Activated CD4-positive, alpha-beta T cell treated with anti-CD3 and anti-CD28 coated beads, Interleukin-2, amount 50 U/mL, for 4 hours (primary cell): ENCODE measurements at places on chromosomes 16 and 17.

DNA sequence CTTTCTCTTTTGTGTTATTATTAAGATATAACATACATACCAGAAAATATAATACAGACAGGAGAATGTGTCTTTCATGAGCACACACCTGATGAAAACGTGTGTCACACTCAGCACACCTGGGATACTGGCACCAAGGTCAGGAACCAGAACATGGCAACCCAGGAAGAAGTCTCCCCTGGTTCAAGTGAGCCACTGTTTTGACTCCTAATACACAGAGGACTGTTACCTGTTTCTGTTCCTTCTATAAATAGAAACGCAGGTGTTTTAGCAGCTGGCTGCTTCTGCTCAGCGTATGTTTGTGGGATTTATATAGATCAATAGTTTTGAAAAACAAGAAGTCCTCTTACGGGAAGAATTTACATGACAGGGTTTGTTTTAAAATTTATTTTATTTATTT, 3.5 kb downstream of the SEC14L1 start:
- no peak for DNase-seq

DNA sequence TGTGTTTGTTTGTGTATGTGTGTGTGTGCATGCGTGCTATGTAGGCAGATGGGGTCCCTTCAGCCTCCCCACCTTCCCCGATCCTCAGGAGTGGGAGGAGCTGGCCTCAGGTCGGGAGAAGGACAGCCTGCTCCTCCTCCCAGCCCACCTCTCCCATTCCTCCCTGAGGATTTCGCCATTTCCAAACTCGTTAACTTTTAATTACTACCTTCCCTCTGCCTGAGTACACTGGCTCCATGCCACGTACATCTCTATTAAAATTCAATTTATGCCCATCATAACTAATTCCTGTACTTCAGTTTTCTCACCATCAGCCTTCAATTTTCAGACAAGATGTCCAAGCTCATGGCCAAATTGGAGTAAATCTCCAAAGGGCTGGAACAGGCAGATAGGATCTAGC, 148.6 kb downstream of the SDK2 start:
- no peak for DNase-seq

DNA sequence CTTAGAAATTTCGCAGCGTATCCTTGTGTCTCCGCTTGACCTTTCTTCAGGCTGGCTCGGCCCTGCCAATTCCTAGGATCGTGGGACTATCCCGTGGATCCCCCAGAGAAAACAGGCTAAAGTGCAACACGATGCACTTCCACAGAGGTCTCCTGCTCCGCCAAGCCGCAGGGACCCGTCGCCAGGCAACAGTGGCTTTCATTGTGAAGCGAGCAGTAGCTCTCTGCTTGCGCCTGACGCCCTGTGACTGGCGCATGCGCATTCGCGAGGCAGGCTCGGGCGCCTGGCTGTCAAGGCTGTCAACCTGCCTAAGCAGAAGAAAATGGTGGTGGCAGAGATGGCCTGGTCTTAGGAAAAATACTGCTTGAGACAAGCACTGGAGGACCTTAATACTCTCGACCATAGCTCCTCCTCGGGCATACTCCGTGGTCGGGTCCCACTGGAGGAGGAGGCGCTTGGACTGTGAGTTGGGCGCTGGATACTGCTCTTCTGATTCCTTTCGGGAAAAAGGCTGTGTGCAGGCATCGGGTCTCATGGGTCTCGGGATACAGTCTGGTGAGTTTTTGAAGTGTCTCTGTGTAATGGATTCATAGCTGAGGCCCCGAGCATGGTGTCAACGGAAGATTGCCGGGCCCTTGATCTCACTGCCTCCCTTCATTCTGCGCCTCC, 2336.1 kb downstream of the TP53TG3F start:
- DNase-seq = no peak

DNA sequence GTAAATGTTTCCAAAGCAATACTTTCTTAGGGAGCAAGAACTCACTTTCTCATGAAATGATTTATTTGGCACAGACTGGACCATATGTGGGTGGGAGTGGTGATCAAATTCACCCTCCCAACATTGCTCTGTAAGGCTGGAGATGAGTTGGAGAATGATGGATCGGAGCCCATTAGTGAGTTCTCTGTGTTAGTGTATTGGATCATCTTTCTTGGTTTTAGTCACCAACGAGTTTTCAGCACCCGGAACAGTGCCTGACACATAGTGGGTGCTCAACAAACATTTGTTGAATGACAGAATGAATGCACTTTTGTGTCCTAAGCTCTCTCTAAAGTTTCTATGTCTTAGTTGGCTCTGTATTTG, 104.5 kb upstream of the FAM20A start:
- DNase-seq = no peak

- DNase-seq = no peak
These were observed 34.7 kb downstream of the MYO15A start for GRCh38 chr17:18143044-18143936.

DNA sequence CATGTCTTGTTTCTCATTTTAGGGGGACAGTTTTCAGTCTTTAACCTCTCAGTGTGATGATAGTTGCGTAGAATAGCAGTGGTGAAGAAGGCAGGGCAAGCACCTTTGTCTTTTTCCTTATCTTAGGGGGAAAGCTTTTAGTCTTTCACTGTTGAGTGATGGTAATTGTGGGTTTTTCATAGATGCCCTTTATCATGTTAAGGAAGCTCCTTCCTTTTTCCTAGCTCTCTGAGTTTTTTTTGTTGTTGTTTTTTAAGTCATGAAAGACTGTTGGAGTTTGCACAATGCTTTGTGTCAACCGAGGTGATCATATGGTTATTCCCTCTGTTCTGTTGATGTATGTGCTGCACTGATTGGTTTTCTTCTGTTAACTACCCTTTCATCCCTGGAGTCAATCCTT, 15.7 kb downstream of the NOL11 start:
- no peak for DNase-seq
